ENCODE measurements at places on chromosomes 1 and 21.

GRCh38 chr1:73766786-73767348, 431.1 kb downstream of the LRRIQ3 start:
- DNase-seq = no peak

GRCh38 chr21:38965910-38966504, 160.3 kb downstream of the ETS2 start:
- DNase-seq = no peak

DNA sequence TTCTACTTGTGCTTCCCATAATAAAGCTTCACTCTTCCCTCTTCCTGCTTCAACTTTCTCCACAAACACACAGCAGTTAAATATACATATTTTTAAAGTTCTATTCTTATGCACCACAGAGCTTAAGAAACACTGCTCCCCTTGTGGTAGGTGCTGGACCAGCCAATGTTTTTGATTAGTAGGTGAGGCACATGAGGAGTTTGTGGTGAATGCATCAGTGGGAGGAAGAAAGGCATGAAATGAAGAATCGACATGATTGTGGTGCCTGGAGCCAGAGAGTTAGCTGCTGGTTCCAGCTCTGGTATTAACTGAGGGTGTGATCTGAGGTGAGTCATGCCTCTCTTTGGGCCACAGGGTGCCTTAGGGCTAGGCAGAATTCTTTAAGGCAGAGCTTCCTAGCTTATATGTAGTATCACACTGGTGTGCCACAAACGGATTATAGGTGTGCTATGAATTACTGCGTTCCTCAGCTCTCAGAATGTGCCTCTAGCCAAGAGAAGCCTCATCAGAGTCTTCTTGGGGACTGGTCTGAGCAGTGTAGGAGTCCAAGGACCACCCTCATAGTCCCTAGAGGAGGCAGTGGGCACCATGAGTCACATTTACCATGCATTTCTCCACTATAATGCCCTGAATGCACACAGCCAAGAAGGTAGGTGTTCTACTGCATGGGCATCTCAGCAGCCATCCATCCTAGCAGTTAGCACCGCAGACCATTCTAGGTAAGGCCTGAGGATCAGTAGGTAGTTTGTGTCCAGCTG, 97.4 kb upstream of the SGIP1 start:
- no peak for DNase-seq

- no peak for DNase-seq
Measured at GRCh38 chr1:82367456-82367855, 566.7 kb downstream of the ADGRL2 start.

DNA sequence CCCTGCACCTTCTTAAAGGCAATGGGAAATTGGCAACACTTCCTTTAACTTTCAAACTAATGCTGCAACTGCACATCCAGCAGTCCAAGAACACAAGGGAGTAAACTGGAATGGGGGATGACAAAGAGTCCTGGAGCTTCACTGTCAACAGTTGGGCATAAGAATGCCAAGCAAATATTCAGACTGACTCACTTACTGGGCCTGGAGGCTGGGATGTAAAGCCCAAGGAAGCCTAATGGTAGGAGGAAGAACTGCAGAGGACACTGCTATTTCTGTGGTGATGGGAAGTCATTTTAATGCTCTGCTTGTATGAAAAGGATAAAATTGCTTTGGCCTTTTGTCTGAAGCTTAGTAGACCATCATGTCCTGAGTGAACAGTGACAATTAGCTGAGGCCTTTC, 15.7 kb upstream of the DMRTA2 start:
- no peak for DNase-seq

DNA sequence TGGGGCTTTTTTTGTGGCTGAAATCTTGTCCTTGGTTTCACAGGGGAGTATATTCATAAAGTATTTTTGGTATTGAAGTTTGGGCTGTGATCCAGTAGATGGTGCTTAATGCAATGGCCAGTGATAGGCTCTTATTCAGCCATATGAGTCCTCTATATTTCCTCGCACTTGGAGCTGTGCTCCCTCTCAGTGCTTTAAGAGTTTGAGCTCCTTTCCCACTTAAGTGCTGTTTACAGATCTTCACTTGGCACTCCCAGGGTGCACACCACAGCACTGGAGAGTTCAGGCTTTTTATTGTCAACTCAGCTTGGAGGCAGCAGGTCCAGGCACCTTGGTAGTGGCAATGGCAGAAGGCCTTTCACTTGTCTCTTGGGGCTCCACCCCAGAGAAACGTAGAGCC, 54.9 kb downstream of the DRAM2 start:
- no peak for DNase-seq

- DNase-seq = no peak
Measured at GRCh38 chr1:9449976-9450696, 89.1 kb upstream of the SLC25A33 start.

- no peak for DNase-seq
Measured at GRCh38 chr1:26317612-26318337, at the start of gene CD52. CD52 (plus strand) TSS chr1:26317958; CDS start chr1:26318018, 60 bp downstream.

GRCh38 chr1:67761091-67761490, 72.2 kb downstream of the GNG12 start:
- DNase-seq = no peak

- no peak for DNase-seq
Measured at GRCh38 chr21:38221594-38221993, 35.2 kb upstream of the KCNJ15 start.

- no peak for DNase-seq
Measured at GRCh38 chr1:237705462-237705861, 185.3 kb downstream of the ZP4 start.

GRCh38 chr1:56908619-56909221, 54.1 kb downstream of the C8A start:
- no peak for DNase-seq

GRCh38 chr1:41341772-41342562, 19.3 kb upstream of the FOXO6 start:
- DNase-seq = no peak

GRCh38 chr1:94670273-94670672, 128.7 kb upstream of the F3 start:
- no peak for DNase-seq

DNA sequence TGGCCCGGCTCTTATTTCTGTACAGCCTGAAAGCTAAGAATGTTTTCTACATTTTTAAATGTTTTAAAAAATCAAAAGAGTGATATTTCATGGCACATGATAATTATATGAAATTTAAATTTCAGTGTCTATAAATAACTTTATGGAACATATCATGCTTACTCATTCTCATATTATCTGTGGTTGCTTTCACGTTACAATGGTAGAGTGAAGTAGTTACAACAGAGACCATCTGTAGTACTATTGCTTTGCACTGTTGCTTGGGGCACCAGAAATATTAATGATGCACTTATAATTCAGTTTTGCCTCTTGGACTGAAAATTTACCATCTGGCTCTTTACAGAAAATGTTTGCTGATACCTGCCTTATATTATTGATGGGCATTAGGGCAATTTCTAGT, 481.6 kb downstream of the PLPP3 start:
- no peak for DNase-seq

DNA sequence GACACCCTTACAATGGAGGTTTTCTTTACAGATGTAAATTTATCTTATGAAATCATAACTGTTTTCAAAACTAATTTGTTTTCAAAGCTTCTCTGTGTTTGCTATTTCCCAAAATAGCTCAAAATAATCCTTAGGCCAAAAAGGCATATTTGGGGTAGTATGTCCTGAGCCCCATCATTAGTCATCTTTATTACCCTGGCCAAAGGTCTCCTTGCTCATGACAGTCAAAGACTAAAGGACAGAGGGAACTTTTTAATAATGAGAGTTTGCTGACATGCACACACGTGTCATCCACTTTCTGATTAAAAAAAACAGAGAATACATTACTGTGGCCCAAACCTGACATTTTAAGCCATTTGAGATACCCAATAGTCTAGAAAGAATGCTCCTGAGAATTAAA, 221.9 kb upstream of the DUSP10 start:
- no peak for DNase-seq

DNA sequence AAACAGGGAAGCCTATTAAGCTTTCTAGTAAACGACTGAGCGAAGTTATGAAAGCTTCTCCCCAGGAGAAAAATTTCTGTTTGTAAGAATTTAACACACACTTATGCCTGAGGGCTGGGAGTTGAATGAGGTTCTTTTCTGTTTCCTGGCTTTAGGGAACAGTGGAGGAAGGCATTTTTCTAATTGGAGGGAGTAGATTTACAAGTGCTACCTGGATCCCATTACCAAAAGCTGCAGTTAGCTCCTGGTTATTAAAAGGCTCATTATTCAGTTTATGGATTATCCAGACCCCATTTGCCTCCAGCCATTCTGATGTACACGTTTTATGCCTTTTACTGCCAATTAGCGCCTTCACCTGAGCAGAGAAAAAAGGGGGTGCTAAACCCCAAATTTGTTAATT, 7.5 kb downstream of the ST6GALNAC3 start:
- no peak for DNase-seq

DNA sequence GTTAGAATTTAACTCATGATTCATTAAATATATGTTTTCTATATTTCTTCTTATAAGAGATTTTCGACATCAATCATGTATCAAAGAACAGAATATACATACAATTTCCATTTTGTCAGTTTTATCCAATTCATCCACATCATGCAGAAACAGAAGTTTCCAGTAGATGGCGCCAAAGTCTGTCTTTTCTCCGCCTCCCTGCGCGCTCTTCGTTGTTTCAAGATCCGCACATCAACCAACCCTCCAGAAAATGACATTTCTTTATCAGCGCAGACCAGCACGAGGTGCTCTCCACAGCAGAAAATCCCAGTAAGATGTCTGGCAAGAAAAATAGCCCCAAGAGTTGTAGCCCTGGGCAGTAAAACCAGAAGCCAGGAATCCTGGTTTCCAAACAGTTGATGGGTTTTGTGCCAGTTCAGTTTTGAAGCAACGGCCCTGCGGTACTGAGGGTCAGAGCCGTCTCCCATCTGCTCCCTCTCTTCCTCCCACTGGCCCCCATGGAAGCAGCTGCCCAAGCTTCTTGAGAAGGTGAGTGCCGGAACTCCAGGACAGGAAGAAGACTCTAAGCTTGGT, 38.6 kb upstream of the GPR137B start:
- DNase-seq = peak; percentile 60

GRCh38 chr1:73860421-73860950, 337.5 kb downstream of the LRRIQ3 start:
- DNase-seq = no peak

DNA sequence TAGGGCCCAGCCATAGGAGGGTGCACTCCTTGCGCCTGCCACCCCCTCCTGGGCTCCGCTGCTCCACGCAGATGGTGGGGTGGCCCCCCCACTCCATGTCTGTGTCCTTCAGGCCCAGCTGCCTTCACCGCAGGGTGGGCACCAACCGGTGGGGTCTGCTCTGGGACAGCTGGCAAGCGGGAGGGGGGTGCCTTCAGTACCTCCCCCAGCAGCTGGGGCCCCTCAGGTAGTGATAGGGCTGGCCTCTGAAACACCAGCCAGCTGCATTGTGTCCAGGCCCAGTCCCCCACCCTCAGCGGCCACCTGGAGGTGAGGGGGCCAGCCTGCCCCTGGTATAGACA, 360 bp downstream of the GJC2 start:
- DNase-seq = no peak

- peak; percentile 2 for DNase-seq
Measured at GRCh38 chr21:21076491-21076890, 78.3 kb downstream of the NCAM2 start.

GRCh38 chr1:3711780-3712451, 40.3 kb upstream of the CCDC27 start:
- DNase-seq = no peak

- DNase-seq = no peak
Measured at GRCh38 chr1:210070531-210070930, 132.5 kb downstream of the SYT14 start.

GRCh38 chr1:188514917-188515316, 1686.2 kb downstream of the PLA2G4A start:
- DNase-seq = no peak

DNA sequence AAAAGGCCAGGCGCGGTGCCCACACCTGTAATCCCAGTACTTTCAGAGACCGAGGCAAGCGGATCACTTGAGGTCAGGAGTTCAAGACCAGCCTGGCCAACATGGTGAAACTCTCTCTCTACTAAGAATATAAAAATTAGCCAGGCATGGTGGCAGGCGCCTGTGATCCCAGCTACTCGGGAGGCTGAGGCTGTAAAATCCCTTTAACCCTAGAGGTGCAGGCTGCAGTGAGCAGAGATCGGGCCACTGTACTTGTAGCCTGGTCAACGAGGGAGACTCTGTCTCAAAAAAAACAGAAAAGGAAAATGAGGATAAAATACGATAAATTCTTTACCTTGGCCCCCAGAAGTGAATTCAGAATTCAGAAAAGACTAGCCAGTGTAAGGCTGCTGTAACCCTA, 1.6 kb downstream of the TMEM50B start:
- DNase-seq = no peak

- no peak for DNase-seq
Measured at GRCh38 chr1:54879872-54880271, 7.1 kb downstream of the DHCR24 start.

GRCh38 chr1:227577500-227577899, 14.1 kb downstream of the ZNF678 start:
- no peak for DNase-seq

- DNase-seq = no peak
Measured at GRCh38 chr1:14878951-14879350, 274.6 kb upstream of the TMEM51 start.
